Stimulated activated CD4-positive, alpha-beta T cell treated with anti-CD3 and anti-CD28 coated beads, TNF-alpha, amount 100 ng/mL, for 4 hours (primary cell): ENCODE measurements at places on chromosomes 7 and 10.

GRCh38 chr7:37488163-37488764, 39.6 kb upstream of the ELMO1 start:
- no peak for DNase-seq

DNA sequence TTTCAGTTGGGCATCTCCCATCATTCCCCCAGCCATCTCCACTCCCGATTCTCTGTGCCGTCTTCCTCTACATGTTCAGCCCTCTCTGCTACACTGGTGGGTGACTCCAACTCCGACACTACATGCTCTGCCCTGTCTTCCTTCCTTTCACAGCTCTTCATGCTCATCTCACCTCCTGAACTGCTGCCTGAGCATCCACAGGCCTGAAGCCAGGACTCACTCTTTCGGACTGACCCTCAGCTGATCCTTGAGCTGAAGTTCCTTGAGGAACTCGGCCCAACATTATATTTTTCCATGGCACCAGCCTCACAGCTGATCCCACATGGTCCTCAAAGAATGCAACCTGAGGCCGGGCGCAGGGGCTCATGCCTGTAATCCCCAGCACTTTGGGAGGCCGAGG, 538.4 kb downstream of the PTPRN2 start:
- DNase-seq = no peak

- no peak for DNase-seq
Measured at GRCh38 chr10:123769647-123770046, 103.5 kb downstream of the GPR26 start.

DNA sequence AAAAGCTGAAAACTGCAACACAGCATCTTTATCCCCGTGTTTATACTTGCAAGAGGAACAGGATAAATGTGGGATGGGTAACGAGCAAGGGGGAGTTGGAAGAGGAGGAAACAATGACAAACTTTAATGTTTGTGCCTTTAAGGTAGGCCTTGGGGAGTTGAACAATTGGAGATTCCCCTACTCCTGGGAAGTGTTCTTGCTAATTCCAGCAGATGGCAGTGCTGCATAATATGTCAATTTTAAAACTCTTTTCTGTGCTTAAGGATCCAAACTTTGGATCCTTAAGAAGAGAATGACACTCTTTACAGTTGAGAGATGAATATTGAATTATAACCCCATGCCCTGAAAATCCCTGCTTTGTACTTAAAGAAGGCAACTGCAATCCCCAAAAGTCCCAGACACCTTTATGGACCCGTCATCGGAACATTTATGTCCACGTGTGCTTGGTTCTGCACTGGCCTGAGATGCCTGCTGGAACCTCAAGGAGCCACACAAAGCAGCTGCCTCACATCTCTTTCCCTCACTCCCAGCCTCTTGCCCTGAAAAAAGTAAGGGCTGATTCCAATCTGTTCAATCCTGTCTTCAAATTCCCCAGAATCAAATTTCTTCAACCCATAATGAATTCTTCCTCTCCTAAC, 12.0 kb downstream of the IFIT5 start:
- no peak for DNase-seq

GRCh38 chr10:94102436-94102835, 108.7 kb downstream of the PLCE1 start:
- no peak for DNase-seq

- no peak for DNase-seq
Measured at GRCh38 chr7:47672977-47673381, 91.1 kb upstream of the TNS3 start.

DNA sequence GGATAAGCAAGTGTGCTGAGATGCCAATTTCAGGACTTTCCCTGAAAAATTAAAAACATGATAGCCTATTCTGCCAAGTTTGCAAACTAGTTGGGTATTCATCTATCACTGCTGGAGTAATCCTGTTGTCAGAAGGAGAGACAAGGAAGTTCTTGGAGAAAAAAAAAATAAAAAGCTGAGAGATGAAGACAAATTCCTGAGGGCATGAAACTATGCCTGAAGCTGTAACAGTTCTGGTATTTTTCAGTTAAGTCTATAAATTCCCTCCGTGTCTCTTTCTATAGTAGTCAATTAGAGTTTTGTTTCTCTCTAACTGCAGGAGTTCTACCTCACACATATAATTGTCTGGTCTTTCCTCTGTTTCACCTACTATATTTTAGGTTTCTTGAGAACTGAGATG, 95.7 kb downstream of the DGKB start:
- no peak for DNase-seq

DNA sequence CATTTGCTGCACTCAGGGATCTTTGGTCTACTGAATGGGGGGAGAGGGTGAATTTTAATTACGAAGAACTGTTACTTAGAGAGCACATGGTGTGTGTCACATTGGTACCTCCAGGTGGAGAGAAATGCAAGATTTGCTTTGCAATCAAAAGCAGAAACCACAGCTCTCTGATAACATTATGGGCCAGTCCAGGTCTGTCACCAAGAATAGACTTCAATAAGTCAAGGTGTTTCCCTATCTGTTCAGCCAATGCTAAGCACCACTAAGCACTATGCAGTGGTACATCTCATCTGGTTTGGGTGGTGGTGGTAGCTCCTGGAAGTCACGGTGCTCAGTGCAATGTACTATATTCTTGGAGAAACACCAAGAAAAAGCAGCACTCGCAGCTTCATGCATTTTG, 119.6 kb upstream of the AFAP1L2 start:
- no peak for DNase-seq

- no peak for DNase-seq
Measured at GRCh38 chr7:102244601-102245000, 42.1 kb upstream of the SH2B2 start.

GRCh38 chr10:31694126-31694685, 234.4 kb downstream of the ARHGAP12 start:
- DNase-seq = no peak

GRCh38 chr10:78304091-78305045, 270.7 kb downstream of the RPS24 start:
- no peak for DNase-seq

DNA sequence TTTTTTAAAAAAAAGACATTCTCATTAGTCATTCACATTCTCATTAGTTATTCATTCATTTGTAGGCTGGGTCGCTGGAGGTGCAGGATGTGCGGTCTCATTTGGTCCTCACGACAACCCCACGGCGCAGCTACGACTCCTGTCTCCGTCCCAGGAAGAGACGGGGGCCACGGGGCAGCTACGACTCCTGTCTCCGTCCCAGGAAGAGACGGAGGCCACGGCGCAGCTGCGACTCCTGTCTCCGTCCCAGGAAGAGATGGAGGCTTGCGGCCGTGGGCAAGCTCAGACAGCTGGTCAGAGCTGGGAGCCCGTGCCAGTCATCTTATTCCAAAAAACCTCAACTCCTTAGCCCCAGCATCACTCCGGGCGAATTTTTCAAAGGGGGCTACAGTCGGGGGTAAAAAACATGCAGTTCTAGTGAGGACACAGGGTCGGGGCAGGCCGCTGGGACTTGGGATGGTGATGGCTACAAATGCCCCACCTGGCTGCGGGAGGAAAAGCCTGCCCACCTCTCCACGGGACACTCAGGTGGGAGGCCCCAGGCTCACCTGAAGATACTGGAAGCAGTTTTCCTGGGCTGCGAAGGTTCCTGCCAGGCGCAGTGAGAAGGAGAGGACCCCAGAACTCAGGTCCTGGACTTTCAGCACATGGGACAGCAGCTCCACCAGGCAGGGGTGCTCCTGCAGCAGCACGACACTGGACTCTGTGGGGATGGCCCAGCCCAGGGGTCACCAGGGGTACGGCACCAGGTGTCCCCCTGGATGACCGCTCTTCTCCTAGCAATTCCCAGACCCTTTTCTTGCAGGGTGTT, 8.3 kb downstream of the BRAT1 start:
- DNase-seq = no peak

- DNase-seq = no peak
Measured at GRCh38 chr7:116176226-116176625, 34.1 kb upstream of the TES start.

- no peak for DNase-seq
Measured at GRCh38 chr10:110017907-110018306, 10.1 kb downstream of the ADD3 start.

DNA sequence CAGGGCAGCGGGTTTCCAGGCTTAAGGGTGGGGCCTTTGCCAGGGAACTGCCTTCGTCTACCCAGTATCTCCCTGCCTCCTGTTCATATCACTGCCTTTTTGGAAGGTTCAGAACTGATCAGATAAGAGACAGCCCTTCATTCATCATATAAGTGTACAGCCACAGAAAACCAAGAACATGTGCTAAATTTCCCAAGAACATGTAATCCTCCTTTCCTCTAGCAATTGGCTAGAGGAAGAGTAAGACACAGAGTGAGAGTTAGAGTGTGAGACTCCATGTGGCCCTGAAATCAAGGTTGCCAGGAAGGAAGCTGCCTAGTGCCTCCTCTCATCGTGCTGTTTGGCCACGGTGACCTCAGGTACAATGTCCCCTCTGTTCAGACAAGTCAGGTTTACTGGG, 770.9 kb downstream of the TNS3 start:
- DNase-seq = no peak

DNA sequence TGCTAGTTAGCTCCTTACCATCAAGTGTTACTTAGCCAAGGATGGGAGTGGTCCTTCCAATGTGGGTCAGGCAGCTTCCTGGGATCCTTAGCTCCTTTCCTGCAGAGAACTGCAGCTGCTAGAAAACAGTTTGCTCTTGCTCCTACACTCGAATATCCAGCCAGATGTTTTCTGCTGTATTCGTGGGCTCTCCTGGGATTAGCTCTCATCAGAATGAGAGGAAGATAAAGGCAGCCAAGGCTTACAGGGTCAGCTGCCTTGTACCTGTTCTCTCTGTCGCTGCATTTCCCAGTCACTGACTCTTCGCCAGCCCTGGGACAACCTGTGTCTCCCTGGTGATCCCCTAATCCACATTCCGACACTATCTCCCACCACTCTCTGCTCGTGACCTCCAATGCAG, 29.0 kb downstream of the NEUROD6 start:
- DNase-seq = no peak

DNA sequence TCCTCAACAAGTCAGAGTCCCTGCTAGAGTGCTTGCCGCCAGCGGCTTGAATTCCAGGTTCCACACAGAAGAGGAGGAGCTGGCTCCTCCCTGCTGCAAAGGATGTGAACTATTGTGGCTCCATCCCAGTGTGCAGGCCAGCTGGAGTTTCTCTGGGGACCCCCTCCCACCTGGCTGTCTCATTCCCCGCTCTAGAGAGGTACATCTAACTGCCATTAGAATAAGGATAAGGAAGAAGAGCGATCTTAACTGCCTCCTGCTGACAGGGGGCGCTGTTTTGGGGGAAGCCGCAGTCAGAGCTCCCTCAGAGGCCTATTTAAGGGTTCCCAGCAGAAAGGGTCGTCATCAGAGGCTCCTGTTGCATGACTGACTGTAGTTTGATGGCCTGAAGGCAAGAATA, 40.8 kb upstream of the HECW1 start:
- DNase-seq = no peak

DNA sequence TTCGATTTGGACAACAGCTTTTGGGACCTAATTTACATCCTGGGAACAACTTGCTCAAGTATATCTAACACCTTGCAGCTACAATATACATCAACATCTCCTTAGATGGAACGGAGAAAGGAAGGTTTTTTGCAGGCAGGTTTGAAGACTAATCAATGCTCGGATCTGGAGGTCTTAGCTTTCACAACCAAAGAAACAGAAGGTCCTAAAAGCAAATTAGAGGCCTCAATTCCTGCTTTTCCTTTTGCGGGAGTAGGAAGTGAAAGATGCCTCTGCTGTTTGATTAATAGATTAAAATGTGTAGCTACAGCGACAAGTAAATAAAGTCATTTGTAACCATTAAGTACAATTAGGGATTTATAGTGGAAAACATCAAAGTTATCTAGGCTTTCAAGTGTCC, 3.7 kb upstream of the SP8 start:
- DNase-seq = no peak

DNA sequence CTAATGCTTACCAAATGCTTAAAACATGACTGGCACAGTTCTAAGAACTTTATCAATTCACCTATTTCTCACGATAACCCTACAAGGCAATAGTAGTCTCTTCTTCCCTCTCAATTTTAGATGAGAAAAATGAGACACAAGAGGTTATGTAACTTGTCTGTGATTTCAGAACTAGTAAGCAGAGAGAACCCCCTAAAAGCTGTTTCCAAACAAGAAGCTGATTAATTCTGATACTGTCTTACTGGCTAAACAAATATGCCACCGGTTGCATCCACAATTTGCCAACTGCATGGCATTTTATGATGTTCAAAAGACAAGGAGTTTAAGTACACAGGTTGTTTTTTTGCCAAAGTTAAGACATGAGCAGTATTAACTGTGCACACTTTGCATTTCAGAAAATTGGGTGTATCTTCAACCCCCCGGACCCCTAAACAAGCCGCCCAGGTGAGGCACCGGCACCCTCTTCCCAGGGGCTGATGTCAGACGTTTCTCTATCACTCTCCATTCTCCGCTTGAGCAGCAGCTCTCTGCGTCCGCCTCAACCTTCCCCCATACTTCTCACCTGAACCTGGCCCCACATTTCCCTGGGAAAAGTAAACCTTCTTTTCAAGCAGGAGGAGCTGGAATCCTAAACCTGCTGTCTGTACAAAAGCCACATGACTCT, 21.7 kb downstream of the RSU1 start:
- no peak for DNase-seq

- no peak for DNase-seq
Measured at GRCh38 chr7:28126410-28127041, 54.1 kb downstream of the JAZF1 start.

DNA sequence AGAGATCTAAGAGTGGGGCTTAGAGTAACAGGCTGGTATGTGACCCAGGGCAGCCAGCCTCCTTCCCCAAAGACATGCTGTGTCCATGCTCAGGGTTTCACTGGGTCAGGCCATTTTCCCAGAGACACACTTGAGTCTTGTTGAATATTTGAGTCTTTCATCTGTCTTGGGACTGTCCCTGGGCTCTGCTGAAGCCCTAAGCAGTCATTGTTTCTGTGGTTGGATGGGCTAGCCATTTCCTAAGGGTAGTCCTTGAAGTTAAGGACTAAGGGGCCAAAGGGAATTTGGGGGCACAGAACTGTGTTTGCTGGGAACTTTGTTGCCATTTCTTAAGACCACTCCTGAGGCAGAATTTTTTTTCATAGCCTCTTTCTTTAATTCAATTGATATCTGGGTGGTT, 98.4 kb upstream of the SAMD8 start:
- DNase-seq = no peak

DNA sequence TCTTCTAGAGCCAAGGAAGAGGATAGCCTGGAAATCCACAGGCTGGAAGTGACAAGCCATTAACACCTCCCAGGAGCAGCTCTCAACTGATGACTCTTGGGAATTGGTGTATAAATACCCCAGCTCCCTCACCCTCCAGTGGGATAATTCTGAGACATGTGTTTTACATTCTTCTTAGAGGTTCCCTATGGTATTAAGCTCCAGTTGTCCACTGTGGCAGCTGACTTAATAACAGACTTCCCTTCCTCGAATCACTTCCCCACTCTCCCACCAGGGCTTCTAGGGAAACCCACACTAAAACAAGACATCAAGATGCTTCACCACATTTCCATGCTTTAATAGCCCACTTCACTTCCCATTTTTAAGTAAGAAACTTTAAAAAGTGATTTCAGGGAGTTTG, 47.2 kb downstream of the FAM107B start:
- no peak for DNase-seq

DNA sequence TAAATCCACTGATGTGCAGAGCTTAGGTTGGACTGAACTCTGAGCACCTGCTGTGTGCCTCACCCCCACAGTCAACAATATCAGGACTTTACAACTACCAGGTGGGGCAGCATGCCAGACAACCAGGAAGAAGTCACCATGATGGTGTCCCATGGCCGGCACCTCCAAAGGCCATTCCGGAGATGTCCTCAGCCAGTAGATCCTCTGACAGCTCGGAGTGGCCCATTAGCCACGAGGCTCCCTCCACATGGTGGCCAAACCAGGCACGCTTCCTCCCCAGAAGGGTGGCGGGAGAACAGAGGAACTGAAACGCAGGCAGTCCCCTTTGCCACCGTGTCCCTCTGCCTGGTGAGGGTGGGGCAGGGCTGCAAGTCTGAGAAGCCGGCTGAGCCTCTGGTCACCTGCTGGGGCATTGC, 390.0 kb downstream of the TNS3 start:
- DNase-seq = no peak
